Mammary epithelial cell (primary cell): ENCODE measurements at places on chromosomes 13 and 19. TPM values are rescaled to one million over a fixed set of nuclear protein-coding genes. Genes with fewer than 3 reads are reported as not detected.

Gene ANKRD27
- total RNA-seq, result 30.7 and 34.1 TPM in 2 replicates

Gene ZNF14
- total RNA-seq, result 3.1 and 4.1 TPM in 2 replicates

DNA sequence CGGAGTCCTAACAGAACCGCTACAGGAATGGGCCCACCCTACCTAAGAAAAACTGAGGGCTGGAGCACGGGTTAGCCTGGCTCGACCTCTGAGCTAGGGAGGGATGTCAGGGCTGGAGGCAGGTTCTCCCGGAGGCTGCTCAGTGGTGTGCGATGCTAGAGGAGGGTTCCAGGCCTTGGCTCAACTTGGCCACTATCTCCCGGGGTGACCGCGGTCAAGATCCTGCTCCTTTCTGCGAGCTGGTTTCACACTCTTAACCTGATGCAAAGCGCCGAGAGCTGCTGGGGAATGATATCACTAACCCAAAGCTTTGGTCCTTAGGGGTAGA lies 301 bp downstream of the POP4 start:
- DNase-seq, result no peak

GRCh38 chr13:52994865-52995264 lies 33.7 kb upstream of the OLFM4 start:
- no peak for DNase-seq

GRCh38 chr19:1482361-1483130 lies 3.5 kb upstream of the C19orf25 start:
- DNase-seq, result no peak

DNA sequence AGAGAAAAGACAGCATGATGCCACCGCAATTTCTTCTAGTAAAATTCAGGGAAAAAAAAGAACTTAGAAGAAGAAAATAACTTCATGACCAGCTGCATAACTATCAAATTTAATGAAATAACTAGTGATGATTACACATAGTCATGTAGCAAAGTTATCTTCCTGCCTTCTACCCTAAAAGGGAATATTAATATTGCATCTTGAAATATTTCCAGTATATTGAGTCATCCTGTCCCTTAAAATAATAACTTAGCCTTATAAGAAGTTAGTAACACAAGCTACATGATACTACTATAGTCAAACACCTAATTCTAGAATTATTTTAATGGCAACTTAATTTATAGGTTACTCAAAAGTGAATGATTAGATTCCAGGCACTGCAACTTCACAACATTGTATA lies 289.2 kb downstream of the KLF12 start:
- no peak for DNase-seq
